ENCODE measurements at places on chromosomes 11 and 22.
A peak's percentile ranks its signal among the peaks of the same experiment; 100 is the strongest.

- DNase-seq, result no peak
These were observed 174.7 kb upstream of the CADM1 start for GRCh38 chr11:115678942-115679341.

GRCh38 chr11:13118650-13119049, 109.5 kb downstream of the RASSF10 start:
- DNase-seq, result no peak

GRCh38 chr22:42990131-42990838, 24.7 kb downstream of the PACSIN2 start:
- peak; percentile 86 for DNase-seq

- peak; percentile 86 for DNase-seq
These were observed 26.9 kb downstream of the PICALM start for GRCh38 chr11:86041975-86042378.

- DNase-seq, result no peak
These were observed 19.8 kb upstream of the GNB1L start for GRCh38 chr22:19874307-19875060.

DNA sequence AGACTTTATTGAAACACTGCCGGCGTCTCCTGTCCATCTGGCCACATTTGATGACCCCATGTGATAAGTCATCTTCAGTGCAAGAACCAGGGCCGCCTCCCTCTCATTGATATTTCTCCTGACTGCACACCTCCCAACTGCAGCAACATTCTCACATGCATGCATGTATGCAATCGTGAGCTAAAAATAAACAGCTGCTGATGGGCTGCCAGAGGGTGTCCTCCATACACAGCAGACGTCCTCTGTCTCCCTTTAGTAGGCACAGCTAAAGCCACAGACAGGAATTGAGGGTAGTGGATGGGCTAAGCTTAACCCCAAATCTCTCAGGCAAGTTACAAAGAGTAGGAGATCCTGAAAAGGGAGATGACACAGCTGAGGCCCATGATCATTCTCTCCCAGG, 106.7 kb upstream of the HSD17B12 start:
- no peak for DNase-seq

DNA sequence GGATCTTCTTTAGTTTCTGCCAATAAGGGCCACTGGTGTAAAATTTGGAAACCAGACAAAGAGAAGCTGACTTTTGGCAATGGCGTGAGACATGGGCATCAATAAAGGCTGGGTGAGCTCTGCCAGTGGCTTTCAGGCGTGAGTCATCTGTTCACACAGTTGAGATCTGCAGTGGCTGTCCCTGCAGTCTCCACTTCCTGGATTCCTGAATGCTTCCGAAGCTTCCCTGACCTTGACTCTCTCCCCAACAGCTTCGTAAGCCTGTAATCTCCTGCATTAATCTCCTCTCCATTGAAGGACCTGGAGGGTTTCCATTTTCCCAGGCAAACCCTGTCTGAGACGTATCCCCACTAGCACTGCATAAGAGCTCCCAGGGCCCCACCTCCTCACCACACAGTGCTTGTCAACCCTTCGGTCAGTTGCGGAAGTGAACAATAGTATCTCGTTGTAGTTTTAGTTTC, 574.7 kb downstream of the TBC1D22A start:
- peak; percentile 78 for DNase-seq

DNA sequence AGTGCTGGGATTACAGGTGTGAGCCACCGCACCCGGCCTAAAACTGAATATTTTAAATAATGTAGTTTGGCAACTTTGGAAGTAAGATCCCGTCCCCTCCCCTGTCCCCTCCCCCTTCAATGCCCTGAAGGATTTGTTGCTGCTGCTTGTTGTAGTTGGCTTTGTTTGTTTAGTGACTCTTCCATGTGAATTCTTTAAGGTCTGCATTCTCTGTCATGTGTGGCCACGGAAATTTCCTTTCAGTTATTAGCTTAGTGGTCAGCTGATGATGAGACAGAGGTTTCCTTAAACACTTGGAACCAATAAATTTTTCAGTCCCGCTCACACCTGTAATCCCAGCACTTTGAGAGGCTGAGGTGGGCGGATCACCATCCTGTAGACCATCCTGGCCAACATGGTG, 109.9 kb downstream of the MPPED1 start:
- DNase-seq, result no peak

- DNase-seq, result no peak
These were observed 98.5 kb downstream of the CTTN start for GRCh38 chr11:70496591-70497535.

DNA sequence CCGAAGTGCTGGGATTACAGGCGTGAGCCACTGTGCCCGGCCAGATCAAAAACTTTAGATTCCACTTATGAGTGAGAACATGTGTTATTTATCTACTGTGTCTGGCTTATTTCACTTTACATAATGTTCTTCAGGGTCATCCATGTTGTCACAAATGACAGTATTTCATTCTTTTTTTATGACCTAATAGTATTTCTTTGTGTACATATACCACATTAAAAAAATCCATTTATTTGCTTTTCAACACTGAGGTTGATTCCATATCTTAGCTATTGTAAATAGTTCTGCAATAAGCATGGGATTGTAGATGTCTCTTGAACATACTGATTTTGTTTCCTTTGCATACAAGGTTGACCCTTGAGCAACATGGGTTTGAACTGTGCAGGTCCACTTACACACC, 13.2 kb upstream of the SCGB1D1 start:
- no peak for DNase-seq

- no peak for DNase-seq
These were observed 245.9 kb upstream of the FAT3 start for GRCh38 chr11:91978747-91979146.

DNA sequence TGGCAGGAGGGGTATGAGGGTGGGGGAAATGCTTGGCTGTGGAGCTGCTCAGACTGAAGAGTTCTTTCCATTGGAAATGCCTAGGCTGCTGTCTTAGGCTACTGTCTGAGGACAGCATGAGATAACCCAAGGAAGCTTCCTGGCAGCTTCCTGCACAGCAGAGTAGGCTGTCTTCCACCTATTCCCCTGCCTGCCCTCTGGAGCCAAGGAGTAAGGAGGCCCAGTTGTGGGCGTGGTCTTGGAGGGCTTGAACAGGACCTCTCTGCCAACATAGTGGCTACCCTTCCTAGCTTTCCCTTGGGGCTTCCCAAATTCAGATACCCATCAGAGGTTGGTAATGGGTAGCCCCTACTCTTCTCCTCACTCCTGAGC, 25.9 kb downstream of the PHLDB1 start:
- DNase-seq, result no peak

DNA sequence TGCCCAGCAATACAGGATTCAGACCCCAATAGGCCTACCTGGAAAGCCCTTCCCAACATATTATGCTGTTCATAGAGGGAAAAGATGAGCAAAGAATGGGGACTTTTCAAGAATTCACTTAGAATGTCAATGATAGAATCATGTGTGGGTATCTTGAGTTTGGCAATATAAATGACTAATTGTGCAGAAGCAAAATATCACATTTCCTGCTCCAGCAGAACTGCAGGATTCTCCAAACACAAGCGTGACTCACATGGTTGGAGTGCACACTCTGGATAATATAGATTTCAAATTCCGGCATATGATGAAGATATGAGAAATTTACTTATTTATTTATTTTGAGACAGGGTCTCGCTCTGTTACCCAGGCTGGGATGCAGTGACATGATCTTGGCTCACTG, 12.5 kb upstream of the APOL5 start:
- DNase-seq, result peak; percentile 85

- no peak for DNase-seq
These were observed 8.4 kb upstream of the ETS1 start for GRCh38 chr11:128595775-128596174.

GRCh38 chr11:83191491-83191890, 2.0 kb upstream of the ANKRD42 start:
- no peak for DNase-seq

- no peak for DNase-seq
These were observed 127.2 kb upstream of the ALX4 start for GRCh38 chr11:44437122-44437521.

DNA sequence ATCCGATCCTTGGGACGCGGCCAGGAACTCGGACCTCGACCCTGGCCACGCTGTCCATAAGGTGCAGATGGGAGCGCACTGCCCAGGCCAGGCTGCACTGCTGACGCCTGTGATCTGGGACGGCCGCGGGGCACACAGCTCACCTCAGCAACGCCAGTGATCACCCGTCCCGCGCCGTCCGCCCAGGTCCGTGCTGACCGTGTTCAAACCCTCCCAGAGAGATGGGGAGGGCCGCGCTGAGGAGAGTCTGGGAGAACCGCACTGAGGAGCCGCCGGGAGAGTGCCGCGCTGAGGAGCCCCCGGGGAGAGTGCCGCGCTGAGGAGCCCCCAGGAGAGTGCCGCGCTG, 636 bp downstream of the KCNQ1OT1 start:
- DNase-seq, result no peak

GRCh38 chr22:43776081-43776670, 35.9 kb downstream of the EFCAB6 start:
- DNase-seq, result no peak

GRCh38 chr11:122791836-122792235, 46.5 kb upstream of the CRTAM start:
- DNase-seq, result peak; percentile 74

- DNase-seq, result peak; percentile 43
These were observed 47.2 kb downstream of the CYTH4 start for GRCh38 chr22:37329238-37330140.

DNA sequence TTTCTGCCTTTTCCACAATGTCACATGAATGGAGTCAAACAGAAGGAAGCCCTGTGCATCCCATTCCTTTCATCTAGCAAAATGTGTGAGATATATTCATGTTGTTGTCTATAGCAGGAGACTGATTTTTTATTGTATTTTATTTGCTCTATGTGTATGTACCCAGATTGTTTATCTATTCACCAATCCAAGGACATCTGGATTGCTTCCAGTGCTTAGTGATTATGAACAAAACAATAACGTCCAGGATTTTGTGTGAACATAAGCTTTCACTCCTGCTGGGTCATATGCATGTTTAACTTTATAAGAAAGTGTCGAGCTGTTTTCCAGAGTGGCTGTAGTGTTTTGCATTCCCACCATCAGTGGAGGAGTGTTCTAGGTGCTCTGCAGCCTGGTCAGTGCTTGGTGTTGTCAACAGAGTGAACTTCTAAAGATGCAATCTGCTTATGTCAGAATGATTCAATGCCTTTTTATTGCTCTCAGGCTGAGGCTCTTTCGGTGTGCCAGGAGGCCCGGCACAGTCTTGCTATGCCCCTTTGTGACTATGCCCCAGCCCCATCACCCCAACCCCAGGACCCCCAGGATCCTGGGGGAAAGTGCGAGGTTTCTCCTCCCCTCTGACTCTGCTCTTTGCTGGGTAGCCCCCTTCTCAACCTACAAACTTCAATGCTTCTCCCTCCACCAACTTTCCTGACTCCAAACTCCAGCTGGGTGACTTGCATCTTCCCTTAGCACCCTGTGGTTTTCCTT, 19.9 kb upstream of the SYT13 start:
- DNase-seq, result no peak

GRCh38 chr11:114845766-114846415, 167.6 kb downstream of the NXPE2 start:
- DNase-seq, result no peak

DNA sequence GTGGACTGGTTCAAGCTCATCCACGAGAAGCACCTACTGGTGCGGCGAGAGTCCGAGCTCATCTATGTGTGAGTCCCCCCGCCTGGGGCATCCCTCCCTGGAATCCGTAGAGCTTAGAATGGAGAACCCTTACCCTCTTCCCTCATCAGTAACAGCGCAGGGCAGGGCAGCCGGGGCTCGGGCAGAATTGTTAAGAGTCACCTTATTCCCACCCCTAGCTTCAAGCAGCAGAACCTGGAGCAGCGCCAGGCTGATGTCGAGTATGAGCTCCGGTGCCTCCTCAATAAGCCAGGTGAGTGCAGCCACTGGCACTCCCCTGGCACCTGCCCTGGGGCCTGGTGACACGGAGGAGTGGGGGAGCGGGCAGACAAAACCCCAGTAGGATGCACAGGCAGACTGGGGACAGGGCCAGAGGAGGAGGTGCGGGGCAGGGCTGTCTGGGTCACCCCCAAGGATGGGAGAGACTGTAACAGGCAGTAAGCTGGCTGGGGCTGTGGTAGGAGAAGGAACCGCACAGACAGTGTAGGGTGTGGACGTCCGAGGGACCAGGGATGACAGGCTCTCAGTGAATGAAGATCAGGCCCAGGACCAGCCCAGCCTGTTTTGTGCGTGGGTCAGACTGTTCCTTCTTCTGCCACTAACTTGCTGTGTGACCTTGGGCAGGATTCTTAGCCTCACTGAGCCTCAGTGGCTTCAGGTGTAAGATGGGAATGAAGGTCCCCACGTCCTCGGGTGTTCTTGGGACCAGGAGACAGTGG, 20.4 kb downstream of the C22orf23 start:
- no peak for DNase-seq

DNA sequence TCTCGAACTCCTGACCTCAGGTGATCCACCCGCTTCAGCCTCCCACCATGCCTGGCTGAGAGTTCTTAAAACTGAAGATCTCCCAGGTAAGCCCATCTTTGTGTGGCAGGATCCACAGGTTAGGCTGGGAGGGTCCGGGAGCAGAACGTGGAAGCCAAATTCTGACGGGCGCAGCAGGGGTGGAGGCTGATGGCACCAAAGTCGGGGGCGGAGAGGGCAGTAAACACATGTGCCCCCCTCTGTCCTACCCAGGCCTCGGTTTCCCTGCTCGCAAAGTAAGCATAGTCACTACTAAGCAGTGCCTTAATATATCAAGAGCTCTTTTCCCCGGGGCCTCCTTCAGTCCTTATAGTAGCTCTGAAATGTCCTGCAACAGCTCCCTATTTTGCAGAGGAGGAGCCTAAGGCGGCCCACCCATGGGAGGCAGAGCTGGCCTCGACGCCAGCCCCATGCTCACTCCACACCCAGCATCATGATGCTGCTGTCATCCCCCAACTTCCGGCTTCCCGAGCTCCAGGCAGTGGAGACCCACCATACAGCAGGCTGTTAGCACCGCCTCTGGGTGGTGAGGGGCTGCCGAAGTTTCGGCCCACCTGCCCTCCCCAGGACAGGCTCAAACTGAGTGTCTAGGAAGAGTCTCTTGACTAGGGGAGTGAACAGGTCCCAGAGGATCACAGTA, 230.0 kb downstream of the CTTN start:
- DNase-seq, result no peak
